ENCODE measurements at places on chromosomes 4 and X.

GRCh38 chrX:50747471-50747900 is 66.5 kb downstream of the SHROOM4 start:
- no peak for DNase-seq

DNA sequence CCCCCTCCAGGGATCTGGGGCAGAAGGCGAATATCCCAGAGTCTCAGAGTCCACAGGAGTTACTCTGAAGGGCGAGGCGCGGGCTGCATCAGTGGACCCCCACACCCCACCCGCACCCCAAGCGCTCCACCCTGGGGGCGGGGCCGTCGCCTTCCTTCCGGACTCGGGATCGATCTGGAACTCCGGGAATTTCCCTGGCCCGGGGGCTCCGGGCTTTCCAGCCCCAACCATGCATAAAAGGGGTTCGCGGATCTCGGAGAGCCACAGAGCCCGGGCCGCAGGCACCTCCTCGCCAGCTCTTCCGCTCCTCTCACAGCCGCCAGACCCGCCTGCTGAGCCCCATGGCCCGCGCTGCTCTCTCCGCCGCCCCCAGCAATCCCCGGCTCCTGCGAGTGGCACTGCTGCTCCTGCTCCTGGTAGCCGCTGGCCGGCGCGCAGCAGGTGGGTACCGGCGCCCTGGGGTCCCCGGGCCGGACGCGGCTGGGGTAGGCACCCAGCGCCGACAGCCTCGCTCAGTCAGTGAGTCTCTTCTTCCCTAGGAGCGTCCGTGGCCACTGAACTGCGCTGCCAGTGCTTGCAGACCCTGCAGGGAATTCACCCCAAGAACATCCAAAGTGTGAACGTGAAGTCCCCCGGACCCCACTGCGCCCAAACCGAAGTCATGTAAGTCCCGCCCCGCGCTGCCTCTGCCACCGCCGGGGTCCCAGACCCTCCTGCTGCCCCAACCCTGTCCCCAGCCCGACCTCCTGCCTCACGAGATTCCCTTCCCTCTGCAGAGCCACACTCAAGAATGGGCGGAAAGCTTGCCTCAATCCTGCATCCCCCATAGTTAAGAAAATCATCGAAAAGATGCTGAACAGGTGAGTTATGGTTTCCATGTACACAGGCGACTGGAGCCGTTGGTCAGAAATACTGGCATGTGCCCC is at the start of gene CXCL1:
CXCL1 (plus strand) TSS at position 264 of the 926 bp plus-strand sequence; CDS start at position 342, 78 bp downstream.
- DNase-seq = no peak

GRCh38 chr4:160026721-160027120 is 923.8 kb downstream of the RAPGEF2 start:
- DNase-seq = no peak

- DNase-seq = no peak
Observed at GRCh38 chr4:4260185-4260751, 12.2 kb upstream of the TMEM128 start.

DNA sequence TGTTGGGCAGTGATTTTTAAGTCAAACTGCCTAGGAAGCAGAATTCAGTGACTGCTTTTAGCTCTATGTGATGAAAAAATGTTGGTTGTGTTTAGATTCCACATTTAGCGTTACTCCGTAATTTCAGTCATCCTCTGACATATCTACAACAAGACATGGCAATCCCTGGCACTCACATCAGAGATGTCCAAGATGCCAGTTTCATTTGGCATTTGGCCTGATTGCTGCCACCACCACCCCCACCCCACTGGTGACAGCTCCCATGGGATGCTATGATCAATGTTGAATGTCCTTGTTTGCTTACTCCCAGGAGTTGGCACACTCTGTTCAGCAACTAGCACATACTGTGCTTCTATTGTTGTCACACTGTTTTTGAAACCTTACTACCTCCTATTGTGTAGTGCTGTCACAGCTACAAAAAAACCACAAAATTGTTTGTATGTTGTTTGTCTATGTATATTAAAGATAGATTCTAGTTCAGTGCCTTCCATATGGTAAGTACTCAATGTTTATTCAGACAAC is 101.4 kb downstream of the AWAT2 start:
- no peak for DNase-seq

DNA sequence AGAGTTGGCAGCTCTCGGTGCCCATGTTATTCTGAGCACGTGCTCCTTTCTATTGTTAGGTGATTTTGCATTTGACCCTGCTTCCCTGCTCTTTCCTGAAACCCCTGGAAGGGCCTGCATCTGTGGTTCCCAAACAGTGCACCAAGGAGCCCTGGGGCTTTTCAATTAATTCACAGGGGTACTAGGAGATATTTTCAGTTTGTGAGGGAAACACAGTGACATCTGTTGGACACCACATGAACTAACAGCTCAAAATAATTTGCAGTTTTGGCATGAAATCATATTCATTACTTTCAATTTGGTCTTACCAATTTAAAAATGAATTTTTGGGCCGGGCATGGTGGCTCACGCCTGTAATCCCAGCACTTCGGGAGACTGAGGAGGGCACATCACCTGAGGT is 156.6 kb downstream of the GATB start:
- DNase-seq = no peak

DNA sequence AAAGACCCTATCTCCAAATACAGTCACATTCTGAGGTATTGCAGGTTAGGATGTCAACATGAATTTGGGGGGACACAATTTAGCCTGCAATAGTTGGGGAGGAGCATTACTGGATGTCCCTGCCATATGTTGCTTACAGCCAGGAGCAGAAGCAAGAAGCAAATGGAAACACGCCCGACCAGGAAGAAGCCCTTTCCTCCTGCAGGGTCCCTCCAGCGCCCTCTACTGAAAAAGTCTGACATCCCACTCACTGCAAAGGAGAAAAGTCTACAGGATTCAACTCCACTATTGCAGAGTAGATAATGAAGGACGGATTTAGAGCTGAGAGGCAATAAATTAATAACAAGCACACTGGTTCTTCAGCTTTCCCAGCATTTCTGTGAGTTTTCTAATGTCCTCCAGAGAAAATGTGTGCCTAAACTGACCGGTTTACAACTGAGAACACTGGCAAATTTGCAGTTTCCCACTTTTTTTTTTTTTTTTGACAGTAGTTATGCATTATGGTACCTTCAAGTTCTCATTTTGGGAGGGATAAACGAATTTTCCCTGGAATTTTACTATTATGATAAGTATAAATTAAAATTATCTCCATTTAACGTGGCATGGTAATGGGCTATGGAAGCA is 31.7 kb downstream of the COQ2 start:
- DNase-seq = peak; percentile 46

DNA sequence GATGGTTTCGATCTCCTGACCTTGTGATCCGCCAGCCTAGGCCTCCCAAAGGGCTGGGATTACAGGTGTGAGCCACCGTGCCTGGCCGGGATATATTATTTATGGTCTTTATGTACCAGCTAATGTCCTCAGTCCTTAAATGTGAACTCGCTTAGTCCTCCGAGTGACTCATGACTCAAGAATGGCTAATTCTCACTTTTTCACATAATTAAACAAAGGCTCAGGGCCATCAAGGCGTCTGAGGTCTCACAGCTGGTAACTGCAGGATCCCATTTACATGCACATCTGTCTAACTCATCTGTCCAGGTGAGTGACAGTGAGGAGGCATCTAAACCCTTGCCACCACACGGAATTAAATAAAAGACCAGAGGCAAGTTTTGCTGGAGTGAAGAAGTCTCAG is 73.5 kb downstream of the HS3ST1 start:
- DNase-seq = no peak

- DNase-seq = no peak
Observed at GRCh38 chr4:67459164-67459563, 86.1 kb downstream of the CENPC start.

GRCh38 chrX:154399527-154400368 is 1.6 kb downstream of the RPL10 start:
- DNase-seq = no peak

DNA sequence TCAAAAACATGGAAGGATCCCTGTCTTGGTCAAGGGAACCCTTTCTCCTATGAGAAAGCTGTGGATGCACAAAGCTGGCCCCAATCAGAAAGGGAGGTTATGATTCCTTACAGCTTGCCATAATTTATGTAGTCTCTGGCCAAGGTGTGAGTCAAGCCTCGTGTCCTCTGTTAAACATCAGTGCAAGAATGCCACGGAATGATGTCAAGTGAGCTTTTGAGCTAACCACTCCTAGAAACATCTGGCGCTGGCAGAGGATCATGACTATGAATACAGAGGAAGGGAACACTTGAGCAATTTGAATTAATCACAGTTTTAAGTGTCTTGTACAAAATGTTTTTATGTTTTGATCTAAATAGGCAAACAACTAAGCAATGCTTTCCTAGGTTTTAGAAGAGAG is 51.5 kb upstream of the RAP2C start:
- DNase-seq = no peak

- no peak for DNase-seq
Observed at GRCh38 chr4:154029171-154029570, 240.3 kb upstream of the SFRP2 start.

GRCh38 chrX:23936180-23936579 is 28.4 kb downstream of the CXorf58 start:
- no peak for DNase-seq

DNA sequence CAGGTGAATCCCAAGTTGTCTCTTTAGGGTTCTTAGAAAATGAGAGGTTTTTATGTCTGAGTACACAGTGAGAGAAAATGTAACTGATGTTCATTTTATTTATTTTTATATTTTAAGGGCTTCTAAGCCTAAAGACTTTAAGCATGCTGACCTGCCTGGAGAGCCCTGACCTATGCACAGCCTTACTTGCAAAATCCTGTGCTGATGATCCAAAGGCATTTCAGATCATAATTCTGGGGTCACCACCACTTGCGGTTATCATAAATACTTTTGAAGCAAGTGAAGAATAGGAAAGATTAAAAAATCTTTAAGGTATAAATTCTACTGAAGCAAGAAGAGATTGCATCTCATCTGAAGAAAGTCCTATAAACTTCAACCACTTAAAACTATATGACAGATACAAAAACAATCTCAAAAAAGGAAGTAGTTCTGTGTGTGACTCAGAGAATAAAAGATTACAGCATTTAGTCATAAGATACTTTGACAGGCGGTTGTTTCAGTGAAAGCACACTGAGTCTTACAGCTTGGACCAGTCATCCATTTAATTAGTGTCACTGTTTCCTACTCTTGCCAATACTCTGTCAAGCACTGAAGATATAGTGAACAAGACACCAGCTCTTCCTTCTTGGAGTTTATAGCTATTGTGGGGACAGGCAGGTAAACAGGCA is 245.2 kb upstream of the DIPK2B start:
- DNase-seq = no peak

DNA sequence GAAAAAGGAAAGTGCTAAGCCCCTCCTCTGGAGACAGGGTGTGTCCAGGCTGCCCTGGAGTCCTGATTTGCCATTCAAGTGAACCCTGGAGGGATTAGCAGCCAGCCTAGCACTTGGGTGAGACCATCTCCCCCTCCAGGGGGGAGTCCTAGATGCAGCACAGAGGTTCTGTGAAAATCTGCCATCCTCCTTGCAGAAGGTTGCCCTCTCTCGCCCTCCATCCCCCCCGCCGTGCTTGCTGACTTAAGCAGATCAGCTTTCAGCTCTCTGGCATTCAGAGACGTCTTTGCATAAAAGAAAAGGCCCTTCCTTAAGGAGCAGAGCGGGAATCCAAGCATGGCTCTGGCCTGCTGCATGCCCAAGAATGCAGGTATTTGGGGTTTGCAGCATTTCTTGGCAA is 102.1 kb upstream of the SCML1 start:
- no peak for DNase-seq

GRCh38 chrX:7242613-7243012 is 94.7 kb upstream of the PUDP start:
- DNase-seq = no peak

- DNase-seq = no peak
Observed at GRCh38 chr4:44237643-44238042, 211.0 kb downstream of the KCTD8 start.

GRCh38 chr4:112279025-112279881 is 6.5 kb downstream of the TIFA start:
- DNase-seq = no peak

- DNase-seq = no peak
Observed at GRCh38 chr4:139903845-139904244, 238.2 kb downstream of the MGST2 start.

DNA sequence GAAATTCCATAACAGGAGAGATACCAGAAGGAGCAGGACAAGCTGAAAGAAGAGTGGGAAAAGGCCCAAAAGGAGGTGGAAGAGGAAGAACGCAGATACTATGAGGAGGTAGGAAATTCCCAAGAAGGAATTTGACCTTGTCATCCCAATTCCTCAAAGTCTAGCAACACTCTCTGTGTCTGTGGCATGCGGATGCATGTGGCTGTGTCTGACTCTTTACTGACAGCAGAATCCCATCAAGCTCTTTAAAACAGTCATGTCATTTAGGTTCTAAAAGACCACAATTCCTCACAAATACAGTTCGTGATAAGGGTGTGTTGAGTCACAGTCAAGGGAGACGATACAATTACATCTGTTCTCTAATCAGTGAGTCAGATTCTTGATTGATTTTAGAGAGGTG is 68.5 kb downstream of the PHOX2B start:
- DNase-seq = no peak

GRCh38 chrX:71241301-71241700 is 12.6 kb downstream of the ZMYM3 start:
- DNase-seq = no peak

DNA sequence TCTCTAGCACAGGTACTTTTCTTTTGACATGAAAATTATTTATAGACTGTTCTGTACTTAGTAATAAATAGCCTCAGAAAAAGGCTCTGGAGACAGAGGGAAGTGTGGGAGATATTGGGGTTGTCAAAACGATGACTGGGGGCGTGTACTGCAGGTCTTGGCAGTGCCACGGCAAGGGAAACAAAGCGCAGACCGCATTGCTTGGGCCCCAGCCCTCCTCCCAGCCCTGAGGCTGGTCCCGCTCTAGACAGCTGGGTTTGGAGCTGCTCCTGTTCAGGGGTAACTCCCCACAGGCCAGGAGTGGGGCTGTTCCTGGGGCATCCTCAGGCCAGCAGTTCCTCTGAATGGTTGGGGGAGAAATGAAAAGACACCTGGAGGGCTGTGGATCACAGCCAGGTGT is 131.7 kb downstream of the RASL11B start:
- no peak for DNase-seq

DNA sequence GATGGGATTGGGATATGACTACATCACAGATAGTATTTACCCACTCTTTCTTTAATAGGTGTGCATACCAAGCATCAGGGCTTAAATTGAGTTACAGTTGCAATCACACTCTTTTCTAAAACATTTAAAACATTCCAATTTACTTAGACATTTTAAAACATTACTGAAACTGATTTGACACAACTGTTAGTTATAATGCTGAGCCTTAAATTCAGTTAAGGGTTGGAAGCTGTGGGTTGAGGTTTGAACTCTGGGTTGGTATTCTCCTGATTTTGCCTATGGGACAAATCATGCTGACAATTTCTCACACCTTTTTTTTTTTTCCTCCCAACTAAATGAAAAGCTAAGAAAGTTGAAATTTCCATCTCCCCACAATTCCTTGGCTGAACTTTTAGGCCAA is 16.3 kb downstream of the SLIT2 start:
- DNase-seq = no peak

DNA sequence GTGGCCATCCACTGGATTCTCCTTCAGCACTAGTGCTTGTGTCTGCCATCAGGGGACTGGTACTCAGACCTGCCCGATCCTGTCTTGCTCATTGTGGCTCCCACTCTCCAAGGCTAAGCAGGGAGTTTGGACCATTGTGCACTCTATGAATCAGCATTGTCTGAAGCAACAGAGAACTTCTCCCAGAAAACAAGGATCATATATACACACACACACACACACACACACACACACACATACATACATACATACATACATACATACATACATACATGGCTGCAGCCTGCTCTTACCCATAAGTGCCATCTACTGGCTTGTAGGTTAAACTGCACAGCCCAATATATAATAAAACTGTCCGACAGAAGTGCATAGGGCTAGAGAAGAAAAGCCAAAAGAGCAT is 345.3 kb upstream of the LCORL start:
- DNase-seq = no peak

GRCh38 chr4:163815776-163816175 is 321.3 kb downstream of the TMA16 start:
- no peak for DNase-seq
